ENCODE measurements at places on chromosomes 2 and 18.
A peak's percentile ranks its signal among the peaks of the same experiment; 100 is the strongest.

GRCh38 chr18:12658426-12659138 lies 675 bp upstream of the SPIRE1 start:
- peak; percentile 14 for DNase-seq

DNA sequence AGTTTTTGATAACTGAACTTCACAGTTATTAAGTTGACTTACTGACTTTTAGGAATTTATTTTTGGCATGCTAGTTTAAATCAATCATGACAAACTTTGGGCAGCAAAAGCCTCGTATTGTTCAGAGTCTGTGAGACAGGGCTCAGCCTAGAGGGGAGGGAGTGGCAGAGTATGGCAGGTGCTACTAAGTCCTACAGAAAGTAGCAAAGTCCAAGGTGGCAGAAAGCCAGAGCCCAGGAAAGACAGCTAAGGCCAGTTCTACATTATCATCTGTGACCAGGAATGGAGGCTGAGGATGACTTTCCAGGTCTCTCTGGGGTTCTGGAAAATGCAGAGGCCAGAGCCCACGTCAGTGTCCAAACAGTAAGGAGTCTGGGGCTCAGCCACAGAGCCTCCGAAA lies 34.2 kb downstream of the CHST10 start:
- DNase-seq: no peak

DNA sequence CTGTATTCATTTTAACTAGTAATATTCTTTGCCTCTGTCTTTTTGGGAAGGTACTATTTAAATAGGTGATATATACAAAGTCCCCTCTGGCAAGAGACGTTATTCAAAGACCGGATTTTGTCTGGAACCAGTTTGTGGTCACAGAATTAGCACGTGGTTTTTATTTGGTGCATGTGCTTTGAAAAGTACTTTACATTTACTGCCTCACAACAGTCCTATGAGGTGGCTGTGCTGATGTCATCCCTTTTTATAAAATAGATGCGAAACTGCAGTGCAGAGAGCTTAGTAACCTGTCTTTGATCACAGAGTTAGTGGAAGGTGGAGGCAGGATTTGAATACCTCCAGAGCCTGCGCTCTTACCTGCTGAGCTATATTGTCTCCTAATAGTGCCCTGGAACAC lies 4.0 kb downstream of the LPIN1 start:
- peak; percentile 68 for DNase-seq

GRCh38 chr2:3251946-3252345 lies 125.7 kb downstream of the EIPR1 start:
- DNase-seq: no peak

- no peak for DNase-seq
Observed at GRCh38 chr2:2010251-2010650, 265.9 kb upstream of the PXDN start.

DNA sequence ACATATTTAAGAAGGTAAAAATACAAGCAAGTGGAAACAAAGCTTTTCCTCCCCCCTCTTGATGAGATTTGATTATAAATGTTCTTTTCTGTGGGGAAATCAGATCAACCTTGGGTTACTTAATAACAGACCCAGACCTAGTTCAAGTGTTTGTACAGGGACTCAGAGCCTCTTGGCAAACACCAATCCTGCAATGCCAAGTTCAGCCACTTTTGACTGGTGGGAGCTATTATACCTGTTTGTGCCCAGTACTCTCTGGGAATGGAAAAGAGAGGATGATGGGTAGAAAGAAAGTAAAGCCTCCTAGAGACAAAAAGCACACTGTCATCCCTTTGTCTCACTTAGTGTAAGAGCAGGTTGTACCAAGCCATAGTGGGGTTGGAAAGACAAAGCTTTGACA lies 63.8 kb upstream of the EPHA4 start:
- no peak for DNase-seq

- no peak for DNase-seq
Observed at GRCh38 chr2:15801439-15801838, 138.9 kb upstream of the MYCN start.

GRCh38 chr2:79972661-79973060 lies 331.9 kb downstream of the LRRTM1 start:
- no peak for DNase-seq

DNA sequence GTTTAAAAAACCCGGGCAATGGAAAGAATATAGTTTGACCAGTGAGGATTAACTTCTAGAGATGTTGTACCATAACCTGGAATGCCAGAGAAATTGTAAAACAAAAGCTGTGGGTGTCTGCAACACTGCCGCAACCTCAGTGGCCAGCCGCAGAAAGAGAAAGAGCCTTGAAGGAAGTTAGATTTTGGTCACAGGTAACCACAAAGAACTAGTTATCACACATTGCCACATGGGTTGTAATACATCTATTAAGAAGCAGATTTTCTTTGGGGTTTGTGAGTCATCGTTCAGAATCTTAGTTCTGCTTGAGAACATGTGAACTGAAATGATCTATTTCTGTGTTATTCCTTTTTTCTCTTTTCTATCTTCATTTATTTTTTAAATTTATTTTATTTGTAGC lies 222.9 kb upstream of the AGAP1 start:
- DNase-seq: no peak

DNA sequence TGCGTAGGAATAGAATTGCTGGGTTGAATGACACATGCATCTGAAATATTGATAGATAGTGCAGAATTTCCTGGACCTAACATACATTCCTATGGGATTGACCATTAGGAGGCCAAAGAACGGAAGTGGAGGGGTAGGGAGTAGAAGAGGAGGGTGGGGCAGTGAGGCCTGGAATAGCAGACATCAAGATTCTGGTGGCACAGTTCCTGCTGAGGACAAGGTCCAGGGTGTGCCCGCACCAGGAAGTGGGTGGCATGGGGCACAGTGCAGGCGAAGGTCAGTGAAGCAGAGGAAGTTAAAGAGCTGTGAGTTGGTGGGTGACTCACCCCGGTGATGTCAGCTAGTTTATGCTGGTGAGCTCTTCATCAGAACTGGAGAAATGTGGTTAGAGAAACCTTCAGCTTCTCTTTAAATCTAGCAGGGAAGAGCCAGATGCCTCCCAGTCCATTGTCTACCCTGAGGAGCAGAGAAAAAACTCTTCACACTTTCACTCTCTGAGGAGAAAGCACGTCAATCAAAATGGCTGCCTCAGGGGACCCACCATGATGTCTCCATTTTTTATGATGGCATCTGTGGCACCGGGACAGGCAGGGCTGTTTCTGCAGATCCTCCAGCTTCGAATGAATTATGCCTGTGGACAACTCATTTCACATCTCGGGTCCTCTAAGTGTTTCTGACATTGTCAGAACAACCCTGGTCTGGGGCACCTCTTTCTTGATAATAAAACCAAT lies 55.9 kb upstream of the CTLA4 start:
- DNase-seq: peak; percentile 80

DNA sequence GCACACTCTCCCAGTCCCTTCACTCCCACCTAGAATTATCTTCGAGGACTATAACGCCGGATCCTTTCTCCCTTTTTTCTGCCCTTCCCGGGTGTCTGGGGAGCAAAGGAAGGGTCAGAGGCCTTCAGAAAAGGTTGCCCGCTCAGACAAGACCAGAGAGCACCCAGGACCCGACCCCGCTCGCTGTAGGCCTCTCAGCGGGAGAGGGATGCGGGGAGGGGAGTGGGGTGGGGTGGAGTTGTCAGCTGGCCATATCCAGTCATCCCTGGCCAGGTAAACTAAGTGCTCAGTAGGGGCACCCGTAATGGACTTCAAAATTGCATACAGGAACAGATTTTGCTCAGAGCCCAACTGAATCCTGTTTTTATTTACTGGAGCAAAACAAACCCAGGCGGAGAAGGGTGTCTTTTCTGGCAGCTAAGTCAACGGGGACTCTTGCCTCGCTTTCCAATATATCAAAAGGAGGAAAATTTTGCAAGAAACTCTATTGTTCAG lies 65.0 kb downstream of the NOL4 start:
- DNase-seq: no peak

DNA sequence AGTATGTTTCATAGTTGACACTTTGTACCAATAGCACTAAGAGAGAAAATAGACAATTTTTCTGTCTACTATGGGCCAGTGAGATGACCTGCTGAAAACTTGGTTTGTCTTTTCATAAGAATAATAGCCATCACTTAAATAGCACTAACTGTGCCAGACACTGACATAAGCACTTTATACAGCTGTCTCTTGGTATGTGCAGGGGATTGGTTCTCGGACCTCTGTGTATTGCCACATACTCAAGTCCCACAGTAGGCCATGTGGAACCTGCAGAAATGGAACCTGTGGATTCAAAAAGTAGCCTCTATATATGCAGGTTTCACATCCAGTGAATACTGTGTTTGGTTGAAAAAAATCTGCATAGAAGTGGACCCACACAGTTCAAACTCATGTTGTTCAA lies 126.7 kb downstream of the XRCC5 start:
- no peak for DNase-seq

- DNase-seq: no peak
Observed at GRCh38 chr18:62651276-62652056, 63.9 kb upstream of the PHLPP1 start.

GRCh38 chr2:133434959-133435668 lies 133.1 kb downstream of the NCKAP5 start:
- no peak for DNase-seq

GRCh38 chr18:1018181-1018681 lies 113.6 kb downstream of the ADCYAP1 start:
- no peak for DNase-seq

DNA sequence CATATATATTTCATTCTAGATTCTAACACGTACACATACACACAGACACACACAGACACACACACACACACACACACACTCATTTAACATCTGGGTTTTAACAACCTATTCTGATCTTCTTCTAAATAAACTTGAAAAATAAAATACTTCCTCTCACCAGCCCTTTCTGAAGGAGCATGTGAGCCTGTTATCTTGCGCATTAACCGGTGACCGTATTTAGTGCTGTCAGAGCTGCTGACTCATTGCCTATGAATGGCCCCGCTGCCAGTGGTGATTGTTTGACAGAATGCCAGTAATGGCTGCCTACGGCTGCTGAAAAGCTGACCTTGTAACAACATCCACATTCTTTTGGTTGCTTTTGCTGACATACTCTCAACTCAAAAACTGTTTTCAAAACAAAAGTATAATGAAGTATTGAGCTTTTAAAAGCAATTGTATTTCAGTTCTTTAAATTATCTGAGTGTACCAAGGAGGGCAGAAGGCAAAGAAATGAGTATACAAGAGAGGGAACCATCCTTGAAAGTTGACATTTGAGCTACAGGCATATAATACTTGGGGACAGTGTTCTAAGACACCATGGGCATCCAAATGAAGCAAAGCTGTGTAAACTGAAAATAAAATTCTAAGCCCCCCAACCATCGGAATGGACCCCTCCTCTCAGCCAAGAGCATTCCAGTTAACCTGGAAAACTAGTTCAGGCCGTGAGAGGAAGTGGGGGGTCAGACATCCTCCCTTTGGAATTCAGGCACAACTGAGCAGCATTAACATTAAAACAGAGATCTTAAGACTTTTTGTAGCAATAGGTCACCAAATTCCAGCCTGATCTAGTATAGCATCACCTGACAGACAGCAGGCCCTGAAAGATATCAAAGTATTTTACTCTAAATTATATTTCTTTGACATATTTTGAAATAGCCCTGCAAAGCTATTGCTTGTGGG lies 50.2 kb upstream of the DTNA start:
- DNase-seq: no peak

DNA sequence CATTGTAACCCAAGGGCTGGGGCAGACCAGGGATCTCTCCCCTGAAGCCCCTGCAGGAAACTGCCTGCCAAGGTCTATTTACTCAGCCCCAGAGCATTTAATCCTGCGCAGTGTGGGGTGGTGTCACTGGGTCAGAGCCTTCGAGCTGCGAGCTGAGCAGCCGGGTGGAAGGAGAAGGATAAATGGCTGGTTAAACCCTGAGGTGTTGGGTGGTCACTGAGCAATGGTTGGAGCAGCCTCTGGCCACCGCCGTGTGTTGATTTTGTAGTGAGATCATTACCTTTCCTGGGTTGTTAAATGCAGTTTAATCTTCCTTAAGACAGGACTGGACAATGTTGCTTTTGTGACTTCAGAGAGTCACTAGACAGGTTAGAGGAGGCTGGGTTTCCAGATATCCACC lies 98.1 kb downstream of the SETBP1 start:
- DNase-seq: no peak

GRCh38 chr18:53411511-53411910 lies 813.0 kb downstream of the MBD2 start:
- DNase-seq: no peak

DNA sequence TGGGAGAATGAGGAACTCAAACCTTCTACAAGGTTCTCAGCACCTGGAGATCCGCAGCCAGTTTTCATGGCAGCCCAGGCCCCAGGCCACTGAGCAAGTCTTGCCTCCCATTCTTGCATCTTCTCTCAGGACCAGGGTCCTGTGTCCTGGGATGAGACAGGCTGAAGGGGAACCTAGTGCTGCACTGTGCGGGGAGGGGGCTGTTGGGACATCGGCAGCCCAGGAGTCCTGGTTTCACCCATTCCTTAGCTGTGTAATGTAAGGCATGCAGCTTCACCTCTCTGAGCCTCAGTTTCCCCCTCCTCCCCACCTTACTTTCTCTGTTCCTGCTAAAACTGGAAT lies 43.9 kb downstream of the TNS1 start:
- no peak for DNase-seq

DNA sequence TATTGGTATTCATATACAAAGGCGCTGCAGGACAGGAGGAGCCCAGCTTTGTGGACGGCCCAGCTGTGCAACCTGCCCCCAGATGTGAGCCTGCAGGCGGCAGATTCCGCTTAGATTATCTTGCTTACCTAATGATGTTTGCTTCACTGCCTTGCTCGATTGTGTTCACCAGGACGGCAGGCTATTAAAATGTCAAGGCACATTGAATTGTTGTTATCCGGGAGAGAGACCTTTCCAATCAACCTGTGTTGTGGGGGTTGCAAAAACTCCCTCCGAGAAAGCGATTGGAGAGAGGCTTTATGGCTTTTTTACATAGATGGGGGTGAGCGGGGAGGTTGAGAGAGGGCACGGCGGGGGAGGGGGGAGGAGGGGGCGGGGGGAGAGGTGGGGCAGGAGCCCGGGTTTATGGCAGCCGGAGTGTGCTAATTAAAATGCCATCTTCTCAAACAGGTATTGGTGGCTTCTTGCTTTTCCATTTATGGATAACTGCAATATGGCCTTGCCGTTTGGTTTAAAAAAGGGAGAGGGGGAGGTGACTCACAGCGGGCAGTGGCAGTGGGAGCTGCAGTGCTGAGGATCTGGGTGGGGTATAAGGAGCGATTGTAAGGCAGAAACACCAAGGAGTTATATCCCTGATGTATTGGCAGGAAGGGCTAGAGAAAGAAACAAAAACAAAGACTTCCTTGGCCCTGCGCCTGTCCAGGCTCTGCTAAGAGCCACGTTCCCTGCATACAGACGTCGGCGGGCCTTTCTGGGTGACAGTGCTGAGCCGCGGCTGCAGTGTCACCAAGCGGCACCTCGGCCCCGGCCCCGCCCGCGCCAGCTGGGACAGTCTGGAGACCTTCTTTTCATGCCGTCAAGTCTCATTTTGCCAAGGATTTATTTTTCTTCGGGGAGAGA lies 97.2 kb downstream of the INSIG2 start:
- DNase-seq: peak; percentile 52

- DNase-seq: no peak
Observed at GRCh38 chr2:38116762-38117161, 40.8 kb upstream of the CYP1B1 start.

GRCh38 chr2:48651158-48651790 lies 33.6 kb downstream of the GTF2A1L start:
- DNase-seq: no peak

- no peak for DNase-seq
Observed at GRCh38 chr2:55922291-55922907, 1.2 kb downstream of the EFEMP1 start.

GRCh38 chr2:193965263-193965662 lies 1691.8 kb upstream of the SLC39A10 start:
- no peak for DNase-seq

Measured in stimulated activated CD4-positive, alpha-beta T cell treated with anti-CD3 and anti-CD28 coated beads, Interleukin-4, amount 100 ng/mL, for 4 hours (primary cell).